M059J (cell line): ENCODE measurements at places on chromosomes 6 and 20. TPM values are rescaled to one million over a fixed set of nuclear protein-coding genes. Genes with fewer than 3 reads are reported as not detected.

- DNase-seq, result no peak
Observed at GRCh38 chr6:107642861-107643328, 153.0 kb downstream of the SOBP start.

DNA sequence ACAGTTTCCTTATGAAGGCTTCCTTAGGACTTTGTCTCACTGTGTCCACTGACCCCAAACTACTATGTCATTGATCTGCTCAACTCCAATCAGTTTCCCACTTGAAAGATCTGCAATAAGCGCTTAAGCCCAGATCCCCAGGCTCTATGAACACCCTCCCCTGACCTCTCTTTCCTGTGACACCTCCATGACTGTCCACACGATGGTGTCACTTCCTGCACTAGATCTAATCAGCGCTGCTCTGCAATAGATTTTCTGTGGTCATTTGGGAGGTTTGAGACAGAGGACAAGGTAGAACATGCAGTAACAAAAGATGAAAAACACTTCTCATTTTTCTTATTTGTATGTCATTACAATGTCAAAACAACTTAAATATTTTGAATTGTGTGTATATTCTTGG is 304.6 kb upstream of the AGPAT4 start:
- DNase-seq, result peak; percentile 34

DNA sequence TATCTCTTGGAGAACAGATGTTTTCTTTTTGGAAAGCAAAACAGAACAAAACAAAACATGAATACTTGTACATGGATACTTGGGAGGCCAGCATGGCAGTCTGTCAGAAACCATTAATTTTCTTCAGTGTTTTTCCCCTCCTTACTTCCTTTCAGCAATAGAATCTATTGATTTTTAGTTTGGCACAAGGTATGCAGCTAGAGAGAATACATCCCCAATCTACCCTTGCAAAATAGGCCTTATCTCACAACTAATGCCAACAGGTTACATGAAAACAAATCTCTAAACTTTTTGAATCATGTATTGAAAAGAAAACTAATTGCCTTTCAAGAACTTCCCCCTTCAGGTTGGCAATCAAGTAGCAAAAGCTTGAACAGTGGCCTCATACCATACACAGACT is 2.8 kb downstream of the PGK2 start:
- DNase-seq, result no peak

BTN1A1 gene
- total RNA-seq, result 0.10 TPM in 1 of 2 replicates, not detected in the other

EFCAB8 gene
- not detected in 2 replicates for total RNA-seq

GRCh38 chr6:165636402-165637048 is 26.5 kb downstream of the PDE10A start:
- DNase-seq, result no peak

DNA sequence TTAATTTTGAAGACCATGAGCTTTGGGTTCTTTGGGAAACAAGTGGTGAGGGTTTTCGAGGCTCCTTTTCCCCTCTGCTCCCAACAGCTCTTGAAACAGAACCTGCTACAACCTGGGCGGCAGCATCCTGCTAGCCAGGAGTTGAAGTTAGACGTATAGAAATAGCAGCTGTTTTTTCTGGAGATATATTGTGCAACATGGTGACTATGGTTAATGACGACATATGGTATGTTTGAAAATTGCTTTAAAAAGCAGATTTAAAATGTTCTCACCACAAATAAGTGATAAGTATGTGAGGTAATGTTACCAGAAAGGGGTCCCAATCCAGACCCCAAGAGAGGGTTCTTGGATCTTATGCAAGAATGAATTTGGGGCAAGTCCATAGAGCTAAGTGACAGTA is 138.9 kb downstream of the PDE7B start:
- DNase-seq, result no peak

- no peak for DNase-seq
Observed at GRCh38 chr6:131381052-131381708, 191.8 kb upstream of the ARG1 start.

TAF4 gene
- 11.7 and 12.4 TPM in 2 replicates for total RNA-seq

GRCh38 chr6:69542494-69542893 is 254.3 kb downstream of the LMBRD1 start:
- DNase-seq, result no peak

CPNE1 gene
- 176 and 262 TPM in 2 replicates for total RNA-seq

UBE2C gene
- 435 and 579 TPM in 2 replicates for total RNA-seq

GRCh38 chr6:36912586-36912985 is 26.8 kb downstream of the C6orf89 start:
- peak; percentile 99 for DNase-seq

DNA sequence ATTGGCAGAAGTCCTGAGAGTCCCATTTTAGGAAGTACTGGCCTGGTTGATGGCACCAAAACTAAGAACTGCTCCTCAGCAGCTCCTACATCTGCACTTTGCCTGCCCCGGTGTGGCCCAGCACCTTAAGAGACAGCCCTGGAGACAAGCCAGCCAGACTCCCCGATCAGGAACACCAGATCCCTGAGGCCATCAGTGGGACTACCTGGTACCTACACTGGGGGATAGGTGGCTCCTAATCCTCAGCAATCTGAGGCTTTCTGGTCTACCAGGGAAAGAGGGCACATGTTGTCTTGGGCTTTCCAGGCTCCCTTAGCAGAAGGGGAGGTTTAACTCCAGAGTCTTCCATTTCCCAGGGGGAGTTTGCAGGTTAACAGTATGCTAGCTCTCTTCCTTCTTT is at the start of gene WFDC6:
Gene WFDC6 (minus strand): TSS at position 101 of the 400 bp plus-strand sequence. CDS start 75 bp downstream, at position 26.
- DNase-seq, result no peak

- DNase-seq, result no peak
Observed at GRCh38 chr20:22680031-22680740, 95.8 kb upstream of the FOXA2 start.

GNMT gene
- 0.54 TPM in 1 of 2 replicates, not detected in the other for total RNA-seq

GRCh38 chr20:51926670-51927305 is 124.5 kb upstream of the SALL4 start:
- peak; percentile 52 for DNase-seq

DNA sequence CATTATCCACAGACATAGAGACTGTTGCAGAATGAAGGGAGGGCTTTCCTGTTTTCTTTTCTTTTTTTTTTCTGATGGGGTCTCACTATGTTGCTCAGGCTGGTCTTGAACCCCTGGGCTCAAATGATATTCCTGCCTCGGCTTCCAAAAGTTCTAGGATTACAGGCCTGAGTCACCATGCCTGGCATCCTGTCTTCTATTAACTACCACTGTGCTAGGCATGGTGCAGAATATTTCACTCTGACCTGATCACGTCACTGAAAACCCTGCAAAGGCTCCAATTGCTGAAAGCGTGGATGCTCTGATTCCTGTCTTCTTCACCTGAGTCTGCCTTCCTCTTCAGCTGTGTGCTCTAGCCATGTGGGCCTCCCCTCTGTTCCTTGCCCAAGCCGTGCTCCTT is 8.5 kb upstream of the DNMT3B start:
- peak; percentile 71 for DNase-seq

- no peak for DNase-seq
Observed at GRCh38 chr20:53408691-53409446, 184.8 kb downstream of the ZNF217 start.

GRCh38 chr6:99236010-99236409 is 113.5 kb downstream of the FAXC start:
- no peak for DNase-seq

DACT2 gene
- not detected in 2 replicates for total RNA-seq

DNA sequence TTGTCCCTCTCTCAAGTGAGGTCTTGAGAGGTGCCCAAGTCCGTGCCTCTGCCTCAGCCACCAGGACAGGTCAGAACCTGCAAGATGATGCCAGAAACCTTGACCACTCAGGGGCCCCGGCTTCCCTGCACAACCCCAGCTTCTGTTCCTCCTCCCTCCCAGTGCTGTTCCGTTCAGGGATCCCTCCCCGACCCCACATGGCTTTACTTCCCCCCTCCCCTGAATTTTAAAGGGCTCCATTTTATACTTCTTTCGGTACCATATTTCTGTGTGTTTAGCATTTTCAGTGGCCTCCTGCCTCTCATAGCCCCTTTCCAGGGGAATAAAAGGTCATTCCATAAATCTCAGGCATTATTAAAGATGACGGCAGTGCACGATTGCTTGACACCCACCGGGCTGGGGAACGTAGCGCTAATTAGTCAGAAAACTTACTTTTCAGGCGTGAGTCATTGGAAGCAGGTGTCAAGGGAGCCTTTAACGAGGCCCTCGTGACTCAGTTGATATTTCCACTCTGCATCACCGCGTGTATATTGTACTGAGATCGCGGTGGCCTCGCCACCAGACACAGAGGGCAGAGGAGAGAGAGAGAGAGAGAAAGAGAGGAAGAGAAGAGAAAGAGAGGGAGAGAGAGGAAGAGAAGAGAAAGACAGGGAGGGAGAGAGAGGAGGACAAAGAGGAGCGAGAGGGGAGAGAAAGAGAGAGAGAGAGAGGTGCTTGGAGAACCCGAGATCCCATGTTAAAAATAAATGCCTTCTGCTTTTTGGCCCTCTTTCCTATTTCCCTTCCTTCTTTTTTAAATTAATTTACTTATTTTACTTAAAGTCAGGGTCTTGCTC is 21.3 kb downstream of the KCNG1 start:
- no peak for DNase-seq

CDH4 gene
- total RNA-seq, result 3.5 and 7.8 TPM in 2 replicates

DNA sequence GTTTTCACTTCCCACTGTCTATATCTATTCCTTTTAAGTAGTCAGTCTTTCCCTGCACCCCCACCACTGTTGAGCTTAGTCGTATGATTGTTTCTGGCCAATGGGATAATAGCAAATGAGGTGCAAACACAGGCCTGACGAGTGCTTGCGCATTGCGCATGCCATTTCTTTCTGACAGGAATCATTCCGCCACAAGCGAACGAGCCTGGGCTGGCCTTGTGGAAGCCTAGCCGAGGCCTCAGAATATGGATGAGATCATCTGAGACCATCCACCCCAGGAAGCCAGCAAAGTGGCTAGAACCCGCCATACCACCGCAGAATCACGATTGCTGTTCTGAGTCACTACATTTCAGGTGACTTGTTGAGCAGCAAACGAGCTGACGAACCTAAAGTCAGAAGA is 52.2 kb upstream of the PRL start:
- DNase-seq, result no peak

KCNG1 gene
- 2.4 and 4.5 TPM in 2 replicates for total RNA-seq

RBCK1 gene
- total RNA-seq, result 132 and 155 TPM in 2 replicates

DNA sequence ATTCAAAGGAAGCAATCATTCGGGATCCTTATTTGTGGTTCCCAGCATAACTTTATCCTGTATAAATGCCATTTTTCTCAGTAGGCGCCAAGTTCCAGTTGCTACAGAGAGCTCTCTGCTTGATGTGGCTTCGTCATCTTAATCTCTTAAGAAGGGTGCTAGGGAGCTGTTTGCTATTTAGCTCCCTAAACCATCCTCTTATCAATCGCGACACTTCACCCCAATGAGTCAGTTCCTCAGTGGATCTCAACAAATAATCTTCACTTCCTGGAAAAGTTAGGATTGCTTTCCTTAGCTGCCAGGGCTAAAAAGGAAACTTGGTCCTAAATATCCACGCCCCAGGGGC is 1.3 kb upstream of the NKAIN2 start:
- DNase-seq, result no peak
